ENCODE measurements at places on chromosomes 3 and 15.

- no peak for DNase-seq
These were observed 29.2 kb downstream of the NEO1 start for GRCh38 chr15:73081321-73081958.

- DNase-seq = no peak
These were observed 4.3 kb upstream of the SLCO3A1 start for GRCh38 chr15:91849180-91849579.

- DNase-seq = no peak
These were observed 10.3 kb upstream of the USP50 start for GRCh38 chr15:50556642-50557371.

- no peak for DNase-seq
These were observed 57.5 kb downstream of the HOMER2 start for GRCh38 chr15:82894971-82895520.

DNA sequence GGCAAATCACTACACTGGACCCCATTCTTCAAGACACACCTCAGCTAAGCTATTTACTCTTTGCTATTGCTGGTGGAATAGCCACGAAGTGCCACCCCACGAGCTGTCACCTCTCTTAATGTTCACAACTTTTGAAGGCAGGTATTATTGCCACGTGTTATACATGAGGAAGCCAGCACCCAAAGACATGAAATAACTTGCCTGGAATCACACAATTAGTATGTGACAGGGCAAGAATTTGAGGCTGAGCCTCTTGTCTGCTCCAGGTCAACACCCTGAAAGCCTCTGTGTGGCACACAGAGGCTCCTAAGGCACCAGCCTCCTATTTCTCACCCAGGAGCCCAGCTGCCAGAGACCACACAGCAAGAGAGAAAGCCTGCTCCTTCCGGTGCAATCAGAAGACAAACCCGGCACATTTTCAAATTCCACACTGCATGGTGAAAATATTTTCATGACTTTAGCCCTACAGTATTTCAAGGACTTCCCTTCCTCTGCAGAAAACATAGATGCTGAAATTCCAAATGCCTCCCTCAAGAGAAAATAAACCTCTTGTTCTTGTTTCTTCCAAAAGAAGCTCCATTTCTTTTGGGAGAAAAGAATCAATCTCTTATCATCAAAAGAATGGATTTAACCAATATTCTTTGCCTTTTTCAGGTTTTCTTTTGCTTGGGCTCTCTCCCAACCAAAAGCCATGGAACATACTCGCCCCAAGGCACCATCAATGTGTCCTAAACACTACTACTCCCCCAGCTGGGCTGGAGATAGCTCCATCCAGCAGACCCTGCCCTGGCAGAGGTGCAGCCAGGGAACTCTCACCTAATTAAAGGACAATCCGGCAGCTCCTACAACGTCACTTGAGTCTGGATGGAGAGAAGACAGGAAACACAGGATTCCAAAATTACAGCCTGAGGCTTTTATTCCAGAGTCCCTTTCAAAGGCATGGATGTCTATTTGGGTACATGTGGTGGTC lies 84.7 kb upstream of the THBS1 start:
- DNase-seq = no peak

DNA sequence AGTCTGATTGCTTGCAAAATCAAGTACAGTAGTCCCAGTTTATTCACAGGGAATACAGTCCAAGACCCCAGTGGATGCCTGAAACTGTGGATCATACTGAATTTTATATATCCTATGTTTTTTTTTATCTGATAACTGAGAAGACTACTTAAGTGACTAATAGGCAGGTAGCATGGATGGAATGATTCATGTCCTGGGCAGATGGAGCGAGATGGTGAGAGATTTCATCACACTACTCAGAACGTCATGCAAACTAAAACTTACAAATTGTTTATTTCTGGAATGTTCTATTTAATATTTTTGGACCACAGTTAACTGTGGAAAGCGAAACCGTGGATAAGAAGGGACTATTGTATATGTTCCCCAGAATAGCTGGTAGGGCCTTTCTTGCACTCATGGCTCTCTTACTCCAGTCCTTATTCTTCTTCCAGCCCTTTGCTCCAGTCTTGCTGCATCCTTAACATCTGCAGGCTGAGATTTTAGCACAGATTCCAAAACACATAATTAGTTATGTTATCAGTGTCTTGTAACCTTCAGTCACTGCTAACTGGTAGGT lies 290.0 kb downstream of the ADAMTSL3 start:
- no peak for DNase-seq

GRCh38 chr3:17553080-17553479 lies 189.4 kb downstream of the TBC1D5 start:
- no peak for DNase-seq

DNA sequence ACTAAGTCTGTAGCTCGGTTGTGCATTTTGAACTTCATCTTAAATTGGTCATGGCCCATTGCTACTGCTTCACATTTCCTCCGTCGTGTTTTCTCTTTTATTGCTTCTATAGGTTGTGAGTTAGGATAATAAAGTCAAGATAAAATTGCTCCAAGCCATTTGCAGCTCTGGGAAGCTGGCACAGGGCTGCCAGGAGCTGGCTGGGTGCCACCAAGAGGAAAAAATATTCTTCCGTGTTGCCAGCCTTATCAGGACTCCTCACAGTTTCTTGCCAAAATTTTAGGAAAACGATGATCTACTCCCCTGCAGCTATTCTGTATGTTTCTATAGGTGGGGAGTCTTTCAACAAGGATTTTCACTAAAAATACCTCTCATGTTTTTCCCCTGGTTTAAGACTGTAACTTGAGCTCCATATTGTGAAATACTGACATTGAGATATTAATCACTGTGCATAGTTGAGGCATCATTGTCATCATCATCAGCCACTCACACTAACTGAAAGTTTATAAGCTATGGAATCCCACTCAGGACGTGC lies 55.4 kb upstream of the PIAS1 start:
- no peak for DNase-seq

GRCh38 chr3:37031096-37031682 lies 37.9 kb downstream of the MLH1 start:
- no peak for DNase-seq

DNA sequence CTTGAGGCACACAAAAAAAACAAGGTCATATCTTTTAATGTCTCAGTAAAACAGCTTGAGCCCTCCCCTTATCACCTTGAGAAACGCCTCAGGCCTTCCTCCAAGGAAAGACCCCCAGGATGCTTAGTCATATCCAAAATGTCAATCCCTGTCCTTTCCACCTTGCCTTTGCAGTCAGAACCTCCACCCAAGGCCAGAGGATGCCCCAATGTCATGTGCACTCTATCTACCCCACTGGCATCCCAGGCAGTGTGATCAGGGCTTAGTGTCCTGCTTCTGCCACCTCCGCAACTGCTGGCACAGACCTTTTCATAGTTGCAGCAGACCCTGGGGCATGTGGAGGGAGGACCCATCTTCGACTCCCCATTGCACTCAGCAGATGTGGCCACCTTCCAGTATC lies 268.0 kb upstream of the LRRFIP2 start:
- no peak for DNase-seq

GRCh38 chr15:64454282-64454681 lies 6.1 kb upstream of the ZNF609 start:
- no peak for DNase-seq

DNA sequence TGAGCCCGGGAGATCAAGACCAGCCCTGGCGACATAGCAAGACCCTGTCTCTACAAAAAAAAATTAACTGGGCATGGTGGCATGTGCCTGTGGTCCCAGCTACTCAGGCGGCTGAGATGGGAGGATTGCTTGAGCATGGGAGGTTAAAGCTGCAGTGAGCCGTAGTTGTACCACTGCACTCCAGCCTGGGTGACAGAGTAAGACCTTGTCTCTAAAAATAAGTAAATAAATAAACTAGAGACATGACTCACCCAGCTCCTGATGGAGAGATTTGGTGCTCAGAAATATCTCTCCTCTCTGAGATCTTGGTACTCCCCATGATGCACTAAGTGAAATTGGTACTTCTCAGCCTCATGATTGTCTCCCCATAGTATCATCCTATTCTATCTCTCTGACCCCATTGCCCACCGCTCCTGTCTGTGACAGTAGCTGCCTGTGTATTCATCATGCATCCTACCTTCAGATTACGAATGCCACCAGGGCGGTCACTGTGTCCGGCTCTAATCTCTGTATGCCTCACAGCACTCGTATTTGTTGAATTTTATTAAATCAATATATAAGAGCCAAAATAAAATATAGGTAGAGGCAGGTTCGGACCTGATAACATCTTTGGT lies 50.9 kb downstream of the ABHD2 start:
- DNase-seq = no peak

DNA sequence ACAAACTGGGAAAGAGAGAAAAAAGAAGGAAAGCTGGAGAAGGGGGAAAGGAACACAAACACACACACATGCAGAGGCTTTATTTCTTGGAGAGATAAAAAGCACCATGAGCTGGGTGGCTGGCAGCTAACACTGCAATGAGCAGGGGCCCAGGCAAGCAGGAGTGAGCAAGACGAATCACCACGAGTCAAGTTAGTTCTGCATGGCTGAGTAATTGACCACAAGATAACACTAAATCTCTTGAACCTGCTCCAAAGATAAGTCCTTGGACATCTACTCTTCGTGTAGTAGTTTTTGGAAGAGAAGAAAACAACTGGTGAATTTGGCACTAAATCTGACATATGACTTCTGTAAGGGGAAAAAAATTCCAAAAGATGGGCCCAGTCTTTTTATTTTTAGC lies 100.9 kb downstream of the MYO5A start:
- no peak for DNase-seq

DNA sequence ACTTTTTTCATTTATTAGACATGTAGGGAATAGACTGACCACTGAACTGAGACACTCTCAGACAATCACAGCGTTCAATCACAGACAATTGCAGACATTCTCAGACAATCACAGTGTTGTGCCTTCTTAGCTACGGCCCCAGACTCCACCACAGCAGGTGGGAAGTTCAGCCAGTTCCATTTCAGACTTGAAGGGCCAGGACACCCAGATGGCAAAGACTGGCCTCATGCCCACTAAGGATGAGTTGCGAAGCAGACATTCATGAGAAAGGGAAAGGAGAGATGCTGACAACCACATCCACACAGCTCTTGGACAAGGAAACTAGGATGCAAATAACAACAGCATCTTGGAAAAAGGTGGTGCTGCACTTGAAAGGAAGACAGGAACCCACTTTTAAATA lies 21.9 kb upstream of the ALDH1L1 start:
- DNase-seq = no peak

DNA sequence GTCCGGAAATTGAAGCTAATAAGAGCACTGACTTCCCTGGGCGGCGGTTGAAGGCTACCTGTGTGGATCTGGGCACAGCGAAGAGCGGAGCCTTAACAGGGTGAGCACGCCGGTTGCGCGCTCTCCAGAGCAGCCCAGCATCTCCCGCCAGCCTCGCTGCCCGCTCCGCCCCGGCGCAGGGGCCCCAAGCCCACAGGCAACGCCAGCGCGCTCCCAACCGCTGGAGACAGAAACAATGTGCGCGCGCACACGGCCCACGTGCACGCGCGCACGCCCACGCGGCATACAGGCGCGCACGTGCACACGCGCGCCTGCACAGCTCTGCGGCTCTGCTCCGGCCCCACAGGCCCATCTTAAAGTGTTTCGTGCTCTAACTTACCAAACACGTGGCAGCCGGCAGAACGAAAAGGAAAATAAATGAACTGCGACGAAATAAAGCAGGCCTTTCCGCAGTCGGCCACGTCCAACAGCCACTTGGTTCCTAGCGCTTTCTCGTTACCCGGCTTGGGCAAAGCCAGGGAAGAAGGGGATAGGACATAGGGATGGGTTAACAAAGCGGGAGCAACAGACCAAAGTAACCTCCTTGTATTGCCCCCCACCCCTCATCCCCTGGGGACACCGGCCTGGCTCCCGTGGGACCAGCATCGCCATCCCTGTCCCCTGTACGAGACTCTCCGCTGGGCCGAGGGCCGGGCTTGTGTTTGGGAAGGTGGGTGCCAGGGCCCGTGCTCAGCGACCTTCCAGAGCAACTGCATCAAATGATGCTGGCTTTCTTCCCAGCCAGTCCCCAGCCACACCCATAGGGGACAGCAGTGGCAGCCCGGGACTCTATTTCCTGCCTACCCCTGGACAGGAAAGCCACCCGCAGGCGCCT lies 203.7 kb downstream of the ABHD5 start:
- no peak for DNase-seq
